ENCODE measurements at places on chromosomes 7 and 10.

- no peak for DNase-seq
These were observed 26.5 kb upstream of the SMIM30 start for GRCh38 chr7:113144817-113145216.

DNA sequence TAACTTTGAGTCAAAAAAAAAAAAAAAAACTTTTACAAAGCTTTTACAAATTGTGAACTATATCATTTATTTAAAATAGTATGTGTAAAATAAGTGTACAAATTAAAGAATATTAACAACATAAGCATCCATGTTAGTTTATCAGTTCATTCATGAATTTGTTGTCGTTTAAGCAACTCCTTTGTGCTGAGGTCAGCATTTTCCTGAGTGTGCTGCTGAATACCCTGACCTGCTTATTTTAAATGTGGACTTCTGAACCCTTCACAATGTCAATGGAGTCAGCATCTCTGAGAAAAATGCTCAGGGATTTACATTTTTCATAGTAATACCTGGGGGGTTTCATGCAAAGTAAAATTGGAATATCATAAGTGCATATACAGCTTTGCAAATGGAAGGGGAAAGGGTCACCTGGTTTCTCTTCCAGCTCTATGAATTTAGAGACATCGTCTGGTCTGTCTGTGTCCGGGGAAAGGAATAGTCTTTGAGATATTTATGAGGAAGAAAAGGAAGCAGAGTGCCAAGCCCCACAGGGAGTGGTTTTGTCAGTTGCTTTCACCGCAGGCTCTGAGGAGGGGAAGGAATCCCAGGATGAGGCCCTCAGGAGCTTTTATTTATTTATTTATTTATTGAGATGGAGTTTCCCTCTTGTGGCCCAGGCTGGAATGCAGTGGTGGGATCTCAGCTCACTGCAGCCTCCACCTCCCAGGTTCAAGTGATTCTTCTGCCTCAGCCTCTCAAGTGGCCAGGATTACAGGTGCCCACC, 125.5 kb upstream of the SVIL start:
- DNase-seq: no peak

DNA sequence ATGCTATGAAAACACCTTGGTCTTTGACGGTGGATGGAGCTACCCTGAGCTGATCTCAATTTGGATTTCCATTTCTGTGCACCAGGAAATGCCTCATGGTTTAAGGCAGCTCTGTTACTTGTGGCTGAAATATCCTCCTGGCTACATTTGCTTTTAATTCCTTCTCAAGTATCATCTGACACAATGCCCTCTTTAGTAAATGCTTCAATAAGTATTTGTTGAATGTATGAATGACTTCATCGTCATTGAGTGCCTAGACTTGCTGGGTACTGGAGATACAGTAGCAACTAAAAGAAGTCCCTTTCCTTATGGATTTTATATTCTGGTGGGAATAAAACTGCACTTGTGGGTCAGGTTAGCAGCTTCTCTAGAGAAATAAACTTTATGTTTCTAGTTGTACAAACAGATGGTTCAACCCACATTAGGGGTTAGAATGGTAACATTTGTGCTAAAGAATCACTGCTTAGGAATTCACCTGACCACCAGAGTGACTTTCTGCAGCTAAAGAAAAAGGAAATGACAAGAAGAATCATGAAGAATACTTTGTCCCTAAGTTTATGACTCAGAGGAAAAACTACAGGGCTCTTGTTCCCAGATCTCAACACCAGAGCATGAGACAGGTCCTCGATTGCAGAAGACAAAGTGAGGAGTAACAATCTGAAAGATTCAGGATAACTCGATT, 21.8 kb upstream of the SMNDC1 start:
- peak; percentile 60 for DNase-seq

DNA sequence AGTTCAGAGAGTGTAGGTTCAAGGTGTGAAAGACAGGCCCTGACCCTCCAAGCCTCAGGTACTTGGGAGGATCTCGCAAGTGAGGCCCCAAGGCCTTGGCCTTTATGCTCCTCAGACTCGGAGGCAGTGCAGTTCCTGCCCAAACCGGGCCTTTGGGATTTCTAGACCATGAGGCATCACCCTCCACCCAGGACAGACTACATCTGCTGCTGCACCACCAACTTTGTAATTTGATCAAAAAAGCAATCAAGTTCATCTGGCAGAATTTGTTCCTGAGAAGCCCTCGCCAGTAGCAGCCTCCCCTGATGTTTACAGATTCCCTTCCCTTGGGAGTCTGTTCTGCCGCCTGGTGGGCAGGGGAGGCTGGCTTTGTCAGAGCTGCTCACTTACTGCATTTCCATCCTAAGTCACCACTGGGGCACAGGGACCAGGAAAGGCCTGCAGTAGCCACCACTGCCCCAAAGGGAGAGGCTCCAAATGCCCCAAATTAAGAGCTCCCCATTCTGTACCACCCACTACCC, 2.1 kb downstream of the CAMK2G start:
- no peak for DNase-seq

DNA sequence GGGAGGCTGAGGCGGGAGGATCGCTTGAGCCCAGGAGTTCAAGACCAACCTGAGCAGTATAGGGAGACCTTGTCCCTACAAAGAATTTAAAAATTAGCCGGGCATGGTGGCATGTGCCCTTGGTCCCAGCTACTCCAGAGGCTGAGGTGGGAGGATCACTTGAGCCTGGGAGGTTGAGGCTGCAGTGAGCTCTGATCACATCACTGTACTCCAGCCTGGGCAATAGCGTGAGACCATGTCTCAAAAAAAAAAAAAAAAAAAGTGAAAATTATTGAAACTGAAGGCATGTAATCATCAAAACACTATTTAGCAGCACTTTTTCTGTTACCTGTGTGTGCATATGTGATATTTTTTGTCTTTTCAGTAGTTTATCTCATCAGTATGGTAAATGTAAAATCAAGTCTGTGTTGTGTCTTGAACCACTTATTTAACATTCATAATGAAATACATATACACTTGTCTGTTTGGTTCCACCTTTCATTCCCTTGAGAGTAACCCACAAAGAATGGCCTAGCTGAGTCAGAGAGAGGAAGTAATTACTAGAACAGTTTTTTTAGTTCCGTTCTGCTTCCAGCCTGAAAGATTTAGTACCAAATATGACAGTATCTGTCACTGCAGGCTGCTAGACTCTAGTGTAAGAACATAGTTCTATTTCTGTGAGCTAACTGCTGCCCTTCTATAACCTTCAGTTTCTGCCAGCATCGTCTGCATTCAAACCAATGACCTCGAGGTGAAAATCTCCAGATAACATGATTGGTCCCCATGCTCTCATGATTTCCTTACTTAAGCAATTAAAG, 68.6 kb downstream of the MMRN2 start:
- DNase-seq: peak; percentile 86

- no peak for DNase-seq
These were observed 77.5 kb downstream of the LRRC4 start for GRCh38 chr7:127953423-127954356.

DNA sequence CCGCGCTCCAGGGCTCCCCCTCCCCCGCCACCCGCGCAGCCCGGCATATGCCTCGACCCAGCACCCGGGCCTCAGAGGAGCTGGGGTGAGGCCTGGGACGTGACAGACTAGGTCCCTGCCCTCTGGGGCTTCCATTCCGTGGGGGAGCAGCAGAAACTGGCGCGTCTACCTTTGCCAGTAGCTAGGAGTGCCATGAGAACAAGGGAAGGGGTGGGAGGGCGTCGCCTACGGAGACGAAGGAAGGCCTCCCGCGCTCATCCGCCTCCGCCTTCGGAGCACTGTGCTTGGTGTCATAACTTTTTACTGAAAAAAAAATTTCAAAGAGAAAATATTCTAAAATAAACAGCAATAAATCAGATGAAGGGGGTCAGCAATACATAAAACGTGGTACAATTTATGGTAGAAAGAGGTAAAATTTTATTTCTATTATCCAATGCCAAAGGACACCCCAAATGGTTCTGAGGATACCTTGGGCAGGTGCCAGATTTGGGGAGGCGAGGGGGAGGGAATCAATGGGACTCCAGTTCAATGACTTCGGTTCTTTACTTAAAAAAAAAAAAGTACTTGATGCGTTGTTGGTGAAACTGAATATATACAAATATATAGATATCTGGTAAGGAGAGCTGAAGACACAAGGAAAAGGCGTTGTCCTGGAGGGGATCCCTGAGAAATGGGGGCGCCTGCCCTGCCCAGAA, 35.1 kb upstream of the GRID1 start:
- DNase-seq: no peak

GRCh38 chr10:67875340-67876238, 8.9 kb upstream of the SIRT1 start:
- no peak for DNase-seq

- DNase-seq: no peak
These were observed 47.0 kb downstream of the MAD1L1 start for GRCh38 chr7:2185715-2186114.

GRCh38 chr7:8290645-8291308, 28.8 kb upstream of the ICA1 start:
- no peak for DNase-seq

DNA sequence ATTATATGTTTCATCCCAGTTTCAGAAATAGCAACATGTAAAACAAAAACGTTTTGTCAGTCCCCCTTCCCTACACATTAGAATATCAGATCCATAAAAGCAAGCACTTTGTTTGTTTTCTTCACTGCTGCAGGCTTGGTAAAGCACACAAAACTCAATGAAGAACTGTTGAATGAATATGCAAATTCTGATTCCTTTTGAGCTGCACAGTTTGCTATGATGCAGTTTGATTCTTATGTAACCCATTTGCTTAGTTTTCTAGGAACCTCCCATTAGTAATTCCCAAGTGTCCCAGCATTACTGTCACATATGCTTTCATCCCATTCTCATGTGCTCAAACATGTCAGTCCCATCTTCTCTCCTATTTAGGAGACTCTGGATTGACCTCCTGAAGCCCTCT, 26.1 kb upstream of the CHCHD3 start:
- DNase-seq: no peak

DNA sequence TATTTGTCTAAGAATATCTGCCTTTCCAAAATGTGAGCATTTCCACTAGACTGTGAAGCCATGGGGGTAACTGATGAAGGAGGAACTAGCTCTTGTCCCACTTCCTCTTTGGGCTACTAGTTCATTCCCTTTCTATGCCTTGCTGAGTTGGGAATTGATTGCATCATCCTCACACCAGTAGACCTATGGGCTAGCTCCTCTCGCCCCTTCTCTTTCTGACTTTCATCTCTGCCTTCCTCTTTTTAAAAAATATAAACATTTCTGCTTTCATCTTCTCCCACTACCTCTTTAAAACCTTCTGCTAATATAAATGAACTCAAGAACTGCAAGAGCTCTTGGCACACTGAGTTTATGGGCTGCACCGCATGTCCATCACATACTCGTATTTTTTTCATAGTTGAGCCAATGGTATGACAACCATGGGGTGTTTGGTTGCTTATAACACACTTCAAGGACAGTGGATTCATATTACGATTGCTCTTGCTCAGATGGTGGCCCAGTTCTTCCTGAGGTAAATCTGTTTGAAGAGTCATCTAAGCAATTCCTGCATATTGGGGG, 182.0 kb downstream of the REEP3 start:
- DNase-seq: peak; percentile 22

- DNase-seq: no peak
These were observed 77.8 kb upstream of the ABI1 start for GRCh38 chr10:26938578-26938977.

DNA sequence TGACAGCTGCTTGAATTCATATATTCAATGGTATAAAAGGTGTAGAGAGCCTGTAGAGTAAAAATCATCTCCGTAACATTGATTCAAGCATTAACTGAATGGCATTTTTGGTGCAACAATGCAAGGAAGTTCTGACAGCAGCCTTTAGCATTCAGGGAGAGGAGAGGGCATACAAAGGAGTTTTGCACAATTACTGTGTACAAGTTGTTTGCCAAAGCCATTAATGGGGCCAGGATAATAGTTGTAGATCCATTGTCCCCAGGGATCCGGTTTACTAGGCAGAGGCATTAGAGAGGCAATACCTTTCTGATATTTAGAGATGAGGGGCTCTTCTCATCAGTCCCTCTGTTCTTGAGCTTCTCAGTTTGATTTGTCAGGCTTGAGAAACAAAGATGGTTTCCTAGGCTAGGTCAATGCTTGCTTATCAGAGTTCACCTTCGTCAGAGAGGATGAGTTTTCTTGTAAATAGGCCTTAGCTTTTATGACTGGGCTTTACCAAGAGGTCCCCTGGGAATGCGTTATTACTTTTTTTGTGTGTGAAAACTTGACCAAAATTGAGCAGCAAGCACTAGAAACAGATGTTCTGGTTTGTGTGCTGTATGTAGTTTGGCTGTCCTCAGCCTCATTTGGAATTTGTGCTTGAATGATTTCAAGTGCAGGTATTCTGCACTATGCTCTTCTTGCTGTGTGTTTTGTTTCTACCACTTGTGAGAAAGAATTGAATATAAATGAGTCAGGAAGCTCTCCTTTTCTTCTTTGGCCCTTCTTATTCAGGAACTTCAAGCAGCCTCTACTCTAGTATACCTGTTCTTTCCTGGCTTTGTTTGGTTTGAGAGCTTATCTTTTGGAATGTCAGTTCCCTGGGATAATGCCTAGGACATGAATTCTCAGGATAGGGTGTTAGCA, 32.0 kb downstream of the SND1 start:
- DNase-seq: peak; percentile 88

DNA sequence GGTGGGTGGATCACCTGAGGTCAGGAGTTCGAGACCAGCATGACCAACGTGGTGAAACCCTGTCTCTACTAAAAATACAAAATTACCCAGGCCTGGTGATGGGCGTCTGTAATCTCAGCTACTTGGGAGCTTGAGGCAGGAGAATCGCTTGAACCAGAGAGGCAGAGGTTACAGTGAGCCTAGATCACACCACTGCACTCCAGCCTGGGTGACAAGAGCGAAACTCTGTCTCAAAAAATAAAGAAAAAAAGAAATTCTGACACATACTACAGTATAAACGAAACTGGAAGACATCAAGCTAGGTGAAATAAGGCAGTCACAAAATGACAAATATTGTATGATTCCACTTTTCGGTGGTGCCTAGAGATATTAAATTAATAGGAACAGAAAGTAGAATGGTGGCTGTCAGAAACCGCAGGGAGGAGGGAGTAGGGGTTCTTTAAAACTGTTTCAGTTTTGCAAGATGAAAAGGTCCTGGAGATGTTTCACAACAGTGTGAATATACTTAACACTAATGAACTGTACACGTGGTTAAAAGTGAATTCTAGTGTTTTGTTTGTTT, 23.2 kb downstream of the PILRA start:
- peak; percentile 92 for DNase-seq

DNA sequence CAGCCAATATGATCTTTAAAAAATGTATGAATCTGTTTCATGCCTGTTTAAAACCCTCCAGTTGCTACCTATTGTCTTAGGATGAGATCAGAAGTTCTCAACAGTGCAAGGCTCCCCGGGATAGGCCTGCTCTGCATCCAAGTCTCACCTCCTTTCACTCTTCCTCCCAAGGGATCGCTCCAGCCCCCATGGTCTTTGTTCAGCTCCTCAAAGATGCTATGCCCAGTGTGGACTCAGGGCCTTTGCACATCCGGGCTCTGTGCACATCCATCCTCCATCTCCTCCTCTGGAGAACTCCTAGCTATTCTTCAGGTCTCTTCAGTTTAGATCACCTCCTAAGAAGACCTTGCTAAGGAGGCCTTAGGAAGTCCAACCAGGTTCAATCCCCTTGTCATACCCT, 82.7 kb upstream of the LEP start:
- no peak for DNase-seq

GRCh38 chr10:17790651-17791050, 18.5 kb upstream of the MRC1 start:
- no peak for DNase-seq

All from GM12865 (cell line).